EL (cell line): ENCODE measurements at places on chromosomes 4 and X.

GRCh38 chrX:108072746-108073145, 18.6 kb downstream of the PSMD10 start:
- peak; percentile 66 for DNase-seq

DNA sequence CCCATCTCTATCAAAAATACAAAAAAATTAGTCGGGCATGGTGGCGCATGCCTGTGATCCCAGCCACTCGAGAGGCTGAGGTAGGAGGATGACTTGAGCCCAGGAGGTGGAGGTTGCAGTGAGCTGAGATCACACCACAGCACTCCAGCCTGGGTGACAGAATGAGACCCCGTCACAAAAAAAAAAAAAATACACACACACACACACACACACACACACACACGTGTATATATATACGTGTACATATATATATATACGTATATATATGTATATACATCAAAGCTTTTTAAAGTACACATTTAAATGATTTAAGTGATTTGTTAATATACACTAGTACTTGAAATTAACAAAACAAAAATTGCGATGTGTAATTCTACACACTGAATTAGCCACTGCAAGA, 6.0 kb downstream of the FBXW7 start:
- DNase-seq, result no peak

GRCh38 chrX:31007321-31007720, 64.5 kb downstream of the FTHL17 start:
- no peak for DNase-seq

DNA sequence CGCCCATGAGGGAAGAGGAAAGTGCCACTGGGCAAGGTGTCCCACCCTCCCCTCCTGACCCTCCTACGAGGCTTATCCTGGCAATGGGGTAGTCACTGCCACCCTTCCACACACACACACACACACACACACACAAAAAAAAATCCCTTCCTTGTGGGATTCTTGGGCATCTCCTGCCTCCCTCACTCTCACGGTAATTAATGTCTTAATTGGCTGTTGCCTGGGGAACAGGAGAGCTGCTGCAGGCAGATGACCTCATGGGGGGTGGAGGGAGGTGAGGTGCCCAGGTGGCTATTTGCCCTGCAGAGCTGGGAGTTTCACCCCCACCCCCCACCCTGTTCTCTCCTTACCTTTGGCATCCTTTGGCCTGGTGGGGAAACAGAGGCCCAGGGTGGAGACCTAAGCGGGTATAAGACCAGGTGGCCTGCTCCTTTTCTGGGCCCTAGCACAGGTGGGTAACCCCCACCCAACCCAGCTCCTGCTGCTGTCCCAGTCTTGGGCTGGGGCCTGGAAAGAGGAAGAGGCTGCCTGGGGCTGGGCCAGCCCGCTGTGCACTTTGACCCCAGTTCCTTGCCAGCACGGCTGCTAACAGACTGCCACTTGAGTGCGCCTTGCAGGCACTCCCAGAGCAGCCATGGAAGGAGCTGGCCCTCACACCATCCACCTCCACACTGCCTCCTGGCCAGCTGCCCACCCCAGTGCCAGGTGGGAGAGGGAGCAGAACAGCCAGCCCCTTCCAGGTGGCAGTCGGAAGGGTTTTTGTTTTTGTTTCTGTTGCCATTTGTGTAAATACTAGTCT, 12.6 kb downstream of the EFNB1 start:
- DNase-seq, result no peak

- DNase-seq, result no peak
Measured at GRCh38 chr4:11912886-11913285, 484.2 kb upstream of the HS3ST1 start.

GRCh38 chr4:1466034-1466862, 60.0 kb upstream of the NKX1-1 start:
- DNase-seq, result no peak

DNA sequence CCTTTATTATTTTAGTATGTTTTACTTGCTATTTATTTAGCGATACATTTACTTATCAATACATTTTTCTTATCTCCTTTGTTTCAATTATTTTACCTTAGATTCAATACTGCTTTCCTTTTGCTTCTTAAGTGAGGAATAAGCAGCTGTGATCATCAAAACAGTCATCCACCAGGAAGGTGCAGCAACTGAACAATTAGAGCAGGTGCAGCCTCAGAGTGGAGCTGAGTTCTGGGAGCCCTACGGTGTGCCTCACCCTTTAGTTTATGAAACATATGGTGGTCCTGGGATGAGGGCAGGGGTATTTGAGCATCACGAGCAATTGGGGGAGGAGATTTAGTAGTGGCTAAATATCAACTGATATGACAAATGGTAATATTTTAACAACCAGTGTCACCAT, 111.0 kb downstream of the FRYL start:
- DNase-seq, result no peak

GRCh38 chr4:159341522-159341921, 238.6 kb downstream of the RAPGEF2 start:
- DNase-seq, result peak; percentile 8
